Neural progenitor cell (in vitro differentiated cells): ENCODE measurements at places on chromosomes 11 and 22. TPM values are rescaled to one million over a fixed set of nuclear protein-coding genes. Genes with fewer than 3 reads are reported as not detected.

The PATE4 gene
- not detected in 2 replicates for total RNA-seq

The APOA4 gene
- 0.12 and 0.56 TPM in 2 replicates for total RNA-seq

The PARVA gene
- 13.6 and 15.3 TPM in 2 replicates for total RNA-seq

- H3K4me1 ChIP-seq = no peaks in the 10 kb centered on the region
- no peak for DNase-seq
- no peaks in the 10 kb centered on the region for H3K36me3 ChIP-seq
- H3K4me3 ChIP-seq = no peak overlapping the region
- no peaks in the 10 kb centered on the region for H3K27me3 ChIP-seq
Observed at GRCh38 chr11:5922749-5923426, 19.2 kb upstream of the OR56A3 start.

- DNase-seq = no peak
- H3K27me3 ChIP-seq = no peaks in the 10 kb centered on the region
- H3K27ac ChIP-seq = no peak overlapping the region
- no peaks in the 10 kb centered on the region for H3K4me1 ChIP-seq
- H3K36me3 ChIP-seq = no peaks in the 10 kb centered on the region
Observed at GRCh38 chr22:20054485-20054884, 25.6 kb upstream of the DGCR8 start.

DNA sequence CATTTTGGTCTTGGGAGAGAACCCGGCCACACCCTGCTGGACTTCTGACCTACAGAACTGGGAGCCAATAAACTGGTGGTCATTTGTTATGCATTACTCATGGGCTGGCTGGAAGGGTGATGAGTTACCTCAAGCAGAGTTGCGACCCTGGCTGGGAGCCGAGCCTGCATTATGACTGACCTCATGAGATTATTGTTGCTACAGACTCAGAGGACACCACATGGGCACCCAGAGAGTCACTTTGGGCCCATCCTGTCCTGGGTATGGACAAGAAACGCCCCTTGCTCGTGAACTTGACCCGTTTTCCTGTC is 531.7 kb downstream of the TBC1D22A start:
- H3K27me3 ChIP-seq = no peaks in the 10 kb centered on the region
- no peak for DNase-seq
- H3K4me3 ChIP-seq = no peak overlapping the region

DNA sequence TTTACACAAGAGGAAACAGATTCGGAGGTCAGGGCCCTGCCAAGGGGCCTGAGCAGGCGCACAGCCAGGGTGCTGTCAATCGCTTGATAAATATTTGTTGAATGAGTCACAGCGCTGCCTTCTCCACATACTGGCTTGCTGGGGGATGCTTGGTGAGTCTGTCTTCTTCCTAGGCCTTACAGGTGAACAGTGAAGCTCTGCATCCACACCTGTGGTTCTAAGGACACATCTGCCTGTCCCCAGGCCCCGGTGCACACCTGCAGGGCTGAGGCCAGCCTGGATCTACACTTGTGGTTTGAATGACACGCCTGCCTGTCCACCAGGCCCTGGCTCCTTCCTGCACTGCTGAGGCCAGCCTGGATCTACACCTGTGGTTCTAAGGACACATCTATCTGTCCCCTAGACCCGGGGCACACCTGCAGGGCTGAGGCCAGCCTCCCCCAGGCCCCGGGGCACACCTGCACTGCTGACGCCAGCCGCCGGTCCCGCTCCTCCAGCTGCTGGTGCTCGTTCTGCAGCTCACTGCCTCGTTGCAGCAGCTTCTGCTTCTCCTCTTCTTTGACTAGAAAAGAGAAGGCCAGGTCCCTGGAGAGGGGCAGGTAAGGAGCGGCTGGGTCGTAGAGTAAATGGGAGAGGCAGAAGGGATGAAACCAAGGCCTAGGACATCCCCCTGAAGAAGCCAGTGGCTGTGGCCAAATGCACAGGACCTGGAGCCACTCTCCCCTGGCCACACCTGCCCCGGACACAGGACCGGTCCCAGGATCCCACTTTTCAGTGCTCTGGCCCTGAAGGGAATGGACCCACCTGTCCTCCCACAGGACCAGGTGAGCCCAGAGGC is 124.6 kb downstream of the PHF21B start:
- H3K27ac ChIP-seq = no peak overlapping the region
- H3K4me3 ChIP-seq = no peak overlapping the region
- H3K36me3 ChIP-seq = no peaks in the 10 kb centered on the region
- DNase-seq = no peak

- peaks cover 33% of the 10 kb centered on the region for H3K27me3 ChIP-seq
- H3K27ac ChIP-seq = no peak overlapping the region
- DNase-seq = no peak
- no peaks in the 10 kb centered on the region for H3K36me3 ChIP-seq
- H3K4me1 ChIP-seq = peaks cover 7% of the 10 kb centered on the region
Observed at GRCh38 chr11:20364341-20364792, 853 bp downstream of the HTATIP2 start.

GRCh38 chr11:63951779-63952536 is 13.2 kb downstream of the NAA40 start:
- H3K27me3 ChIP-seq = no peaks in the 10 kb centered on the region
- H3K4me1 ChIP-seq = no peaks in the 10 kb centered on the region
- H3K4me3 ChIP-seq = no peak overlapping the region
- H3K27ac ChIP-seq = no peak overlapping the region
- H3K36me3 ChIP-seq = no peaks in the 10 kb centered on the region

DNA sequence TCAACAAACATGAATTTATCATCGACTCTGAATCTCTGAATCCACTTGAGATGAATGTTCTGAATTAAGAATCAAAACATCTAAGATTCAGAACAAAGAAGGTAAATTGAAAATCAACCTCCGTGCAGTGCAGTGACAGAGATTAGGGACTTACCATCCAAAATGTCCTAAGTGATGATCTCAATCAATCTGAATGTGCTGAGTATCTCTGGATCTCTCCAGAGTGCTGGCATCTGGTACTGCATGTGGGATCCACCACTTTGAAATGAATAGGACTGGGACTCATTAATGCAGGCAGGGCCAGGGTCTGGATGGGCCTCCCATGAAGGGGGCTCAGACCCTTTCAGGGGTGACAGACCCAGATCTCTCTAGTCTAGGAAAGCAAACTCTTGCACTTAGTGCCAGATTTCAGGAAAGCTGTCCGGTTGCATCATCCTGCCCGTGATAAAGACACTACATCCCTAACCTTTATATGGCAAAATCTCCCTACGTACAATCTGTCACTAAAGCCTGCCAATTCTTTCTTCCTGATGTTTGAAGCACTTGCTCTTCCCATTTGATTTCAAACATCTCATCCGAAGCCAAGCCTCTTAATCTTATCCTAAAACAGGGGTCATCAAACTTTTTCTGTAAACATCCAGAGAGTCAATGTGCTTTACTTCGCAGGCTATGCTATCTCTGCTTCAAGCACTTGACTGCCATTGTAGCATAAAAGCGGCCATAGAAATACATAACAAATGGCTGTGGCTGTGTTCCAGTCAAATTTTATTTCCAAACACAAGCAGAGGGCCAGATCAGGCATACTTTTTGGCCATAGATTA is 263.3 kb downstream of the LARGE1 start:
- H3K4me3 ChIP-seq = no peak overlapping the region
- no peak overlapping the region for H3K27ac ChIP-seq
- H3K27me3 ChIP-seq = no peaks in the 10 kb centered on the region
- no peak for DNase-seq
